ENCODE measurements at places on chromosomes 7 and 10.

DNA sequence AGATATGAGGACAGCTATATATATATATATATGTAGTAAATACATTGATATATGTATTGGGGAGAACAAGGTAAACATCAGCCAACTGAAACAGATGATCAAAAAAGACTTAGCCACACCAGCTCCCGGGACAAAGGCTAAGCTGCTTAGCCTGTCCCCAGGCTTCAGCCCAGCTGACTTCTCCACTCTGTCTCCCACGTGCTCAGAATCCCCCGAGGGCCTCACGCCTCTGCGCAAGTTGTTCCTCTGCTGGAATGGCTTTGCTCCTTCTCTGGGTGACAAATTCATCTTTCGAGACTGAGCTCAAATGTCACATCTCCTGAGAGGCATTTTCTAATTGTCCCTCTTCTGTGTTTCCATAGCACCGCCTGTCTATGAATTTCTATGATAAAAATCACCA is 8.6 kb upstream of the INSIG1 start:
- DNase-seq = no peak

DNA sequence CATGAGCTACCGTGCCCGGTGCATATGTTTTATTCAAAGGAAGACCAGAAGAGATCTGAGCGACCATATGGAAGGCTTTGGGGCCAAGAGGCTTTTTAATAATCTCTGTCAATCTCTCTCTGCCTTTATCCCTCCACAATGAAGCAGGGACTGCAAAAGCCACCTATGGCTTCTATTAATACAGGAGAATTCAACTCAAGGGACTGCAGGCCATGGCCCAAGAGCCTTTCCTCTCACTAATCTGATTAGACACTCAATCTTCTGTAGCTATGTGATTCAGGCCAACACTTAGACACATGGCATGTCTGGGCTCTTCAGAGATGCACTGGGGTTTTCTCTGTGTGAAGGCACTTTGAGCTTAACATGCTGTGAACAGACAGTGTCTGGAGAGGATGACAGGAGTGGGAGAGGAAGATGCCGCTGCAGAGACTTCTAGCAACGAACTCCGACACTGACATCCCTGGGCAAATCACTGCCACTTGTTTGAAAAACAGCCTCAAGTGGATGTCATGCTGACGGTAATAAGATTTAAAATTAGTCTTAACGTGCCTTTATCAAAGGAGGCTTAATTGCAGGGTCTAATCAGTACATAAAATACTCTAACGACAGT is 114.4 kb upstream of the AOAH start:
- no peak for DNase-seq

- no peak for DNase-seq
These were observed 74.5 kb downstream of the DNAJC1 start for GRCh38 chr10:21929070-21929469.

DNA sequence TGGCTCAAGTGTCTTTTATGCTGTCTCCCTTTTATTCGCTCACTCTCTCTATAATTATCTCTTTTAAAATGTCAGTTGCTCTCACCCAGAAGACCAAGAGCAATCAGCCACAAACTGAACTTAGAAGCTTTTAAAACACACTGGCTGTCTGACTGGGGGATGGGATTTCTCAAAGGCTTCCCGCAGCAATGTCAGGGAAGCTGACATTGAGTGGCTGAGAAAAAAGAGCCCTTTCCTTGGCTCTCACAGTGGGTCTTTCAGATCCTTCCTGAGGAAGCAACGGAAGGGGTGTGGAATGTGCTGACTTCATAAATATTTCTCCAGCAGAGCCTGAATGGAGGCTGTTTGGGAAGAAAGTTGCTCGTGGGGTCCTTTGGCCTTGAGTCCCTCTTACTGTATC is 445.7 kb upstream of the C7orf33 start:
- DNase-seq = no peak

GRCh38 chr7:64314566-64314965 is 805 bp downstream of the ZNF736 start:
- DNase-seq = no peak

GRCh38 chr7:97871659-97872024 is 566 bp downstream of the ASNS start:
- DNase-seq = no peak
